ENCODE measurements at places on chromosomes 7 and 10.

- no peak for DNase-seq
Measured at GRCh38 chr10:88190123-88190522, 326.7 kb downstream of the PTEN start.

DNA sequence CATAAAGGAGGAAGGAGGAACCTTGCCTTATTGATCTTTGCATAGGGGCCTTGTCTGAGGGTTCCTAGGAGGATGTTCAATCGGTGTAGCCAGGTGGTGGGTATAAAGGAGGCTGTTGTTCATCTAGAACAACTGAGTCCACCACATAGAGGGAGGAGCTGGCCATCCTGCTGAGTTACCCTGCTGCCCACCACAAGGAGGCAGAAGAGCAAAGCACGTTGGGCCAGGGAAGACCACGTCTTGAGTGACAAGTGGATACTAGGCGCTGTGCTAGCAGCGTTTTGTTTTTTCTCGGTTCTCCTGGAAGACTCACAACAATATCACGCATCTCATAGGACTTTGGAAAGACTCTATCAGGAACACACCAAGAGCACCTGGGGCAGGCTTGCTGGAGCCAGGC lies 20.0 kb downstream of the FOXI2 start:
- DNase-seq: no peak

GRCh38 chr7:100711369-100711768 lies 5.4 kb downstream of the POP7 start:
- no peak for DNase-seq

DNA sequence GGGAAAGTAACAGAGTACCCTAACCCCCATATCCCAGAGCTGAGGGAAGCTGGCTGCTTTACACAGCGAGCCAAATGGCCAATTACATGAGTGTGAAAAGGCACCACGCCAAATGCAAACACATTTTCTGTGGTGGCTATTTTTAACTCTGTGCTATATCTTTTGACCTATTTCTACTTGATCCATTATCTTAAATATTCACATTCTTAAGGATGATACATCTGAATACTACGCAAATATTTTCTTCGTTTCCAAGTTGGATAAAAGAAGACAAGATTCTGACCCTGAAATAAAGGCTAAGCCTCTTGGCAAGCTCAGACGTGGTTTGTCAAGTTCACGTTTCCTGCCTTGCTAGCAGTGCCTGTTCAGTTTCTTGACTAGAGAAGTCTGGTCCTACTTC lies 146.7 kb upstream of the TMEM196 start:
- DNase-seq: no peak

DNA sequence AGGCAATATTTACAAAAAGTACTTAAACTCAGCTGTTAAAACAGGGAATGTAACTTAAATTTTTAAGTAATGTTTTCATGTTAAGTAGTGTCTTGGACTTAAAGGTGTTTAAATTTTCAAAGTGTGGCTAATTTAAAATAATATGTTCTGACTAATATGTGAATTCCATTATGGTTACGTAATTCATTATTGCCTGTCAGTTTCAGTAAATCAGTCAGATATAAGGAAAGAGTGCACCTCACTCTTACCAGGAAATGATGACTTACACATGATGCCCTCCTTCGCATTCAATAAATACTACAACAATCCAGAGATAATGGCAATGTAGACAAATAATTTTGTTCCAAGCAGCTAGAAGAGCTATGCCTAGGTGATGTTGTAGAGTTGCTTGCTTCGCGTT lies 69.0 kb upstream of the WNT16 start:
- DNase-seq: no peak

DNA sequence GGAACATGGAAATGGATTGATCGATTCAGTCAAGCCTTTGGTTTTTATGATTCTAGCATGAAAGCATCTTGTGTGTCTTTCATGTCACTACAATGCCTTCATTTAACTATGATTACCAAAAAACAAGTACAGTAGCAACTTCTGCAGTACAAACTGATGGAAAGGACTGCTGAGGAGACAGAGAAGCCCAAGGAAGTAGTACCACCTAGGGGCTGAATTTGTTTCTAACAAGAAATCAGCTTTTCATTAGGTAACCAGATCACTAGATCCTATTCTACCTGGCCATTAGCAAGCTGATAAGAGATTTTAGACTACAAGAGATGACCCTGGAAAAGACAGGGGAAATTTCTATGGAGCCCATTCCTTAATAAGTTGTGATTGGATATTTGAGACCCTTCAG lies 3.2 kb upstream of the IFIT1 start:
- no peak for DNase-seq
